ENCODE measurements at places on chromosomes 16 and 17.

- peak; percentile 54 for DNase-seq
Measured at GRCh38 chr17:56699186-56699894, 105.8 kb downstream of the NOG start.

GRCh38 chr16:83538707-83539106, 269.1 kb upstream of the HSBP1 start:
- no peak for DNase-seq

- DNase-seq, result peak; percentile 16
Measured at GRCh38 chr16:77406680-77407079, 28.2 kb downstream of the ADAMTS18 start.

DNA sequence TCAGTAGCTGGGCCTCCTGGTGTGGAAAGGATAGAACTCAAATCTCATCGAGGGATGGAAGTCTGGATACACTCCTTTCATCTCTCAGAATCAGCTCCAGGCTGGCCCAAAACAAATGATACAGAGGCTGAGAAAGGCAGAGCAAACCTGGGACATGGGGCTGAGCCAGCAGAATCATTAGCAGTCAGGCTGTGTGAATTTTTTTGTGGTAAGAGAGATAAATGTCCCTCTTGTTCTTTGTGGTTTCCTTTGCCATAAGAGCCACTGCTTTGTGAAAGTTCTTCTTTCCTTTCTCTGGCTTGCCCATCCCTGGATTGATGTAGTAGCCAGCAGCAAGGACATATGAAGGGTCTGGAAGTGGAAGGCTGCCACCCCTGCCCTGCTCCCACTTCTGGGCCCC, 146.2 kb downstream of the CDH13 start:
- DNase-seq, result no peak

GRCh38 chr16:3135126-3135715, 392 bp downstream of the ZNF213 start:
- no peak for DNase-seq

DNA sequence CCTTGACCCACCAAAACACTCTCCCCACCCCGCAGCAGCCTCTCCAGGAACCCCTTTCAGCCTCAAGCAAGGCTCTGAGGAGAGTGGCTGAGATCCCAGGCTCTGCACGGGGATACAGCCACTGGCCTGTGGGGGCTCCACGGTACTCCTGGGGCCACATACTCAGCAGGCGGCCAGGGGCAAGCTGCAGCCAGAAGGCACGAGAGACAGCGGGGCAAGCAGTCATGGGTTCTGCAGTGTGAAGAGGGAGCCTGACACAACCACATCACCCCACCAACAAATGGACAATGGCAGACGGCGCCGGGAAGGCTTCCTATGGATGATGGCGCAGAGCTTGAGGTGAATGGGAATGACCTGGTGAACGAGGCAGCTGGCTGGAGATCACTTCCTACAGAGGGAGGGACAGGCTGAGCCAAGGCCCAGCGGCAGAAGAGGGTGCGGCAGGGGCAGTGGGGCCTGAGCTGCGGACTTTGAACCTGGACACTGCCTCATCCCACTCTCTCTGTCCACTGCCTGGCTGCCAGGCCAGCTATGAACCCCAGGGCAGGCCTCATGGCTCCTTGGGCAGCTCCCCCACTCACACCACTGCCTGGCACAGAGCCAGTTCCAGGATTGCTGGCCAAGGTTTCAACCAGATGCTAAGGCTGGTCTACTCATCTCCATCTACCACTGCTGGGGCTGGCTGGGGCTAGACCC, 10.8 kb upstream of the BCAR1 start:
- DNase-seq, result no peak

GRCh38 chr17:38703742-38704605, 1.1 kb upstream of the MLLT6 start:
- peak; percentile 99 for DNase-seq

DNA sequence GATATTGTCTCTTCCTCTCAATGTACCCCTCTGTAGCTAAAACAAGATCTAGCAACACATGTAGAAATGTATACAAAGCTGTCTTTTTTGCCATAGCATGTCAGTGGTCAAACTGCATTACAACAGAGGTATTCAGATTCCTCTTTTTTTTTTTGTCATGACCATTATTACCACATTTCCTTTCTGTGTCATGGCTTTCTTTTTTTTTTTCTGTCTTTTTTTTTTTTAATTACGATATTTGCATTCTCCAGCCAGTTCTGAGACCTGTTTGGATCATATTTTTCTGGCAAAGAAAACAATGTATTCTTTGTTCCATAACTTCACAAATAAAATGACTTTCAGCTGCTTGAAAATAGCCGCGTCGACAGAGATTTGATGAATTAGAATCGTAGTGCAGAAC, 27.4 kb upstream of the CAPNS2 start:
- DNase-seq, result no peak

- DNase-seq, result no peak
Measured at GRCh38 chr17:47774987-47775580, 42.0 kb downstream of the TBX21 start.

GRCh38 chr17:73419881-73420280, 108.1 kb upstream of the CDC42EP4 start:
- no peak for DNase-seq

- peak; percentile 37 for DNase-seq
Measured at GRCh38 chr16:386641-387156, 4.9 kb upstream of the PGAP6 start.

GRCh38 chr17:1413281-1413791, 13.3 kb upstream of the YWHAE start:
- DNase-seq, result no peak

DNA sequence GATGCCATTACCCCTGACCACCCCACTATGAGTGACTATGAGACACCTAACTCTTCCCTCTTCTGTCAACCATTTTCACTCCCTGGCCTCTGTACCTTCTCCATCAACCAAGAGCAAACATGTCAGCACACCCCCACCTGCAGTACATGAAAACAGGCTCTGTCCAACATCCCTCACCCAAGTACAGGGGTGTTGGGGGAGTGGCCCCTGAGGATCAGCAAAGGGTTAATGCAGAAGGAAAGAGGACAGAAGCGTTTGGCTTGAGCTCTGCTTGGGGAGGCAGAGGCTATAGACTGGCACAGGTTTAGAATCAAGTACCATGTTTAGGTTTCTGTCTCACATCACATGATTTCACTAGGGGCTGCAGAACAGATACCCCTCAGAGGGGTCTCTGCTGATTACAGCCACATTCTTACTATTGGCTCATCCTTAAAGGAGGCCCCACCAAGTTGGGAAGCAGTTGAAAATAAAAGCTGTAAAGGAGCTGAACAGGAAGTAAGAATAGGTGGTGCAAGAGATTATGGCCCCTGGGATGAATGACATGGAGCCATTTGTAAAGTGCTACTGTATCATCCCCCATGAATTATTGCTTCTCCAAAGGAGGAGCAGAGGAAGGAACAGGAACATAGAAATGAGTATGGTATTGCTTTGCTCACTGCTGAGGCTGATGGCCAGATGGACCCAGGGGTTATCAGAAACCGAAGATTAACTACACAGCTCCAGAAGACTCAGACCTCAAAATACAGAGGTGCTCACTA, 2.4 kb upstream of the PSMC3IP start:
- DNase-seq, result no peak

- peak; percentile 54 for DNase-seq
Measured at GRCh38 chr16:57091975-57092785, at the start of gene CPNE2. CPNE2 (plus strand) TSS chr16:57092583; CDS start chr16:57110743, 18,160 bp downstream.

- no peak for DNase-seq
Measured at GRCh38 chr17:44976206-44976605, 8.1 kb upstream of the C1QL1 start.

- DNase-seq, result no peak
Measured at GRCh38 chr16:66859397-66860068, 15.3 kb downstream of the CA7 start.

- no peak for DNase-seq
Measured at GRCh38 chr17:34156401-34156740, 98.7 kb upstream of the CCL2 start.

DNA sequence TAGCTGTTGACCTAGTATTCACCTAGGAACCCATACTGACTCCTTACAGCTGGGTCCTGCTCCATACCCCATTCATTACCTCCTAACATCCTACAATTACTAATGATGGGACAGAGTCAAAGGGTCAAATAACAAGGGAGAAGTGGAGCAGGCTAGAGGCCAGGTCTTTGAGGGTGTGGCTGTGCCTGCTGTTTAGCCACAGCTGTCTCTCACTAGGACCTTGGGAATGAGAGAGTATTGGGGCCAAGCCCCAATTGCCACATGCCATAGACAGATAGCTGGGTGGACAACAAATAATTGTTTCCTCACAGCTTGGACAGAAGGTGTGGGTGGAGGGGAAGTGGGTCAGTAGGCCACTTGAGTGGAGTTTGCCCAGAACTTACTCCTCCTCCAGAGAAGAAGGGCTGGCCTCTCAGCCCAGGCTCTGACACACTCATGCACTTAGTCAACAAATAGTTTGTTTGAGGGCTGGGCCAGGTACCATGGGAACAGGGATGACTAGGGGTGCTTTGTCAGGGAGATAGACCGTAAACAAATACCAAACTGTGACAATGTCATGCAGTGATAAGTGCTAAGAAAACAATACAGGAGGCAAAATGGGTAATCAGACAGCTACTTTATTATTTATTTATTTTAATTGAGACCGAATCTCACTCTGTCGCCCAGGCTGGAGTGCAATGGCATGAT, 10.2 kb upstream of the CENPT start:
- DNase-seq, result peak; percentile 62

DNA sequence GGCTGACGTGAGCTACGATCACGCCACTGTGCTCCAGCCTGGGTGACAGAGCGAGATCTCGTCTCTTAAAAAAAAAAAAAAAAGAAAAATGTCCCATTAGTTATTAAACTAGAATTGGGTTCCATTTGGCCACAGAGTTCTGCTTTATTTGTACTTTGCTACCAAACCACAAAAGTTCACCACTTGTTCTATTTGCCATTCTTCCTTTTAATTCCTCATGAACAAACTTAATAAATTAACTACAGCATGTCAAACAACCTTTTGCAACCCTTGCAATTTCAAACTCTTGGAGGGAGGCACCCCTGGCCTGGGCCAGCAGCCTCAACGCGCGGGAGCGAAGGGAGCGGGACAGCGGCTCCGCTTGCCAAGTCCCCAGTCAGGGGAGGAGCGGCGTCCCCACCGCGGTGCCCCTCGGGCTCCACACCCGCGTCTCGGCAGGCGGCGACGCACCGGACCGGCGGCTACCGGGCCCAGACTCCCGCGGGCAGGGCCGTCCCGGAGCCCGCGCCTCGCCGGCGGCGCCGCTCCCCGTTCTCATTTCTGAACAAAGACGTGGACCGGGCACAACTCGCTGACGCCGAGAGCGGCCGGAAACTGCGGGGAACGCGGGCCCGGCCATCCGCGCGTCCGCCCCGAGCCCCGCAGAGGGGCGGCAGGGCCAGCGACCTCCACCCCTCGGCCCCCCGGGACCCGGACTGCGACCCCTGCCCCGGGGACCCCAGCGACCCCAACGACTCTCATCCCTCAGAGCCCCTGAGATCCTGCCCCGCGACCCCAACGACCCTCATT, 775 bp downstream of the CYTH1 start:
- DNase-seq, result peak; percentile 42

DNA sequence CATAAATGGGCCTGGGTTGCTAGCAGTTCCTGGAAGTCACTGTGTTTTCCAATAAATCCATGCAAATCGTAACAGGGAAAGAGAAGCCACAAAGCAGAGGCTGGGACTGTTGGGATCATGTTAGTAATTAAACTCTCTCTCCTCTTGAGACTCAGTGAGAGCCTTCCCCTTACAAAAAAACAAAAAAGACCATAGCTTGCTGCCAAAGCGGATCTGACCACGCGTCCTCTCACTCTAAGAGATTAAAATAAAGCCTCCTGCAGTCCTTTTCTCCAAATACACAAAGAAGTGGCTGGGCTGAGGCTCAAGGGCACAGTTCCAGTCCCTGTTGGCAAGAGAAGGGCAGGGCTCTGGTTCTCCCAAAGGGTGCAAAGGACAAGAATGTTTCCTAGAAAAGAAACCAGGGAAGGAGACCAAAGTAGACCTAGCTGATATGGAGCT, 38.5 kb downstream of the PIGL start:
- DNase-seq, result no peak

GRCh38 chr17:33049781-33050414, 58.3 kb downstream of the SPACA3 start:
- peak; percentile 70 for DNase-seq

- DNase-seq, result no peak
Measured at GRCh38 chr17:77248216-77249114, 107.7 kb downstream of the SEC14L1 start.

GRCh38 chr17:8968503-8968902, 3.0 kb upstream of the PIK3R5 start:
- no peak for DNase-seq

- no peak for DNase-seq
Measured at GRCh38 chr16:414395-415169, 10.9 kb upstream of the RAB11FIP3 start.

GRCh38 chr17:71437166-71437565, 683.7 kb upstream of the SOX9 start:
- DNase-seq, result no peak

GRCh38 chr17:4594931-4595684, 10.8 kb downstream of the SMTNL2 start:
- no peak for DNase-seq

DNA sequence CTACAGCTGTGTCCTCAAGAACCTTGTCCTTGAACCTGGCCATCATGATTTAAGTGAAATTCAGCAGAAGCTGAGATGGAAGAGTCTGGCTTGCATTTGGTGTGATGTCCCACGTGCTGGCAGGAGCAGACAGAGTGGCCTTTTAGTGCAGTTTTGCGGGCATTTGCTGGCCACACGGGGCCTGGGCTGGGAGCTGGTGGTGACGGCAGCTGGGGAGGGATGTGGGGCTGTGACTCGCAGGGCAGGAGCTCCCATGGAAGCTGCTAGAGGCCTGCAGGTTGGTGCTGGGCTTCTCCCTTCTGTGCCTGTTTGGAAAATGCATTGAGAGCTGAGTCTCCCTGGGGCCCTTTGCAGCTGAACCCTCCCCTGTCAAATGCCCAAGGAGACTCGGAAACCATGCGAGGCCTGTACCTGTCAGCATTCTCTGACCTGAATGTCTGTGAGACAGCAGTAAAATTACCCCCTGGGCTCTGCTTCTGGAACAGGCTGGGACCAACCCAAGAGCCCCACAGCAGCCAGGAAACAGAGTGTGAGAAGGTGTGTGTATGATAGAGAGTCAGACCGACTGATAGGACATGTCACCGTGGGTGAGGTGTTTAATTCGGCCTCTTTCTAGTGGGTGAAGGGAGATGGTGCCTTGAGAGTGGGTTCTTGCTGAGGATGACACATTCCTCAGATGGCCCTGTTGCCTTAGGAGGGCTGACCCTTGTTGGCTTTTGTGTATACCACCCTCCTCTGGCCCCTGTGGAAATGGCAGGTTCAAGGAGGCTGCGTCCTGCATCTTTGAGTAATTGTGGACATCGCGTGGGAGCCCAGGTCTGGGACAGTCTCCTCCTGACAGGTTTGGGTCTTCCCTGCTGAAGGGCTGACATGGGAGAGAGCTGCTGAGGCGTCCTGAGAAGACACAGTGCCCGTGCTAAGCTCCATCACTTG, 145.5 kb downstream of the MSI2 start:
- peak; percentile 13 for DNase-seq

GRCh38 chr17:33039874-33040273, 48.2 kb downstream of the SPACA3 start:
- no peak for DNase-seq

DNA sequence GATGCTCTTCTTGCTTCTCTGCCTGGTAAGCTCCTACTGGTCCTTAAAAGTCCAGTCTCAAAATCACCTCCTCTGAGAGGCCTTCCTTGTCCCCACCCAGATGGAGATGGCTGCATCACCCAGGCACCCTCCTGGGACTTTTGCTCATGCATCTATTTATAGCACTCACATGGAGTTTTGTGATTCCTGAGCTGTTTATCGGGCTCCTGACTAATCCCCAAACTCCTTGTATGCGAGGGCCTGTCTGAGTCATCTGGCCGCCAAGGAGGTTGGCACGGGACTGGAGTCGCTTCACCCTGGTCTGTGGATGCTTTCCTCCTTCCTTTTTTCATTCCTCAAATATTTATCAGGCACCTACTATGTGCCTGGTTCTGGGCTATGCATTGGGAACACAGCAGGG, 2.3 kb upstream of the MAP2K3 start:
- no peak for DNase-seq

Measured in T47D (cell line).